Aorta (tissue), 5 donors: ENCODE measurements at places on chromosomes 11 and 22. TPM values are rescaled to one million over a fixed set of nuclear protein-coding genes. Genes with fewer than 3 reads are reported as not detected.

DNA sequence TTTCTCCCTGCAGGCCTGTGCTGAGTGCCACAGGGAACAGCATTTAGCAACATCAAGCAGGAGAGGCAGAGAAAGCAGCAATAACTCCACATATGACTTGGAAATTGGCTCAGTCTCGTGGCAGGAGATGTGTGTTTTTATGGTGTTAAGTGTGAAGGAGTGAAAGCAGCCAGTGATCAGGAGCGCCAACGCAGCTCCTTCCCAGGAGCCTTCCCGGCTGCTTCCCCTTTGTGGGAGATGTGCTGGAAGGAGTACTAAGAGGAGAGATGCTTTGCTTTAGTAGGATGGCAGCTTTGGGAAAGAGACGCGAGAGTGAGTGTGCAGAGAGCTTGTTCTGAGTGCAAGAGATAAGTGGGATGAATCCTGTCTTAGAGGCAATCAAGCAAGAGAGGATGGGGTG lies 54.7 kb upstream of the KIRREL3 start:
- DNase-seq: no peak

DNA sequence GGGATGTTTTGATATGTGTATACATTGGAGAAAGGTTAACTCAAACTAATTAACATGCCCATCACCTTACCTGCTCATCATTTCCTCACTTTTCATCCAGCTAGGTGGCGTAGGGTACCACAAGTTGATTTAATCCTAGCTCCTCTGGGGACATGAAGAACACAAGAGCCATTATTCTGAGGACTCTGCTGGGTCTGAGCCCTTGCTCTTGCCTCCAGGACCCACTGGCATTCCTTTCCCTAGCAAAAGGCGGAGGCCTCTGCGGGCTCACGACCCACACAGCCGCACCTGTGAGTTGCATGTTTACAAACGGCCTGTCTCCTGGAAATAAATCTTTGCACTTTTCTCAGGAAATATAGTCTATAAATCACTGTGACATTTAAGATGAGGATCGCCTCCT lies 871.9 kb downstream of the TBC1D22A start:
- no peak for DNase-seq

- DNase-seq: no peak
These were observed 1.1 kb downstream of the DNAL4 start for GRCh38 chr22:38792833-38793232.

GRCh38 chr11:70694371-70694770 lies 296.0 kb downstream of the CTTN start:
- DNase-seq: no peak

GRCh38 chr22:25084405-25085107 lies 115.1 kb upstream of the CRYBB3 start:
- no peak for DNase-seq

GRCh38 chr11:47918370-47918690 lies 62.0 kb upstream of the PTPRJ start:
- DNase-seq: no peak

- DNase-seq: no peak
These were observed 438.1 kb downstream of the NTM start for GRCh38 chr11:131808470-131808869.

- peak; percentile 73 for DNase-seq
These were observed 2.4 kb downstream of the ATF4 start for GRCh38 chr22:39522567-39523300.

DNA sequence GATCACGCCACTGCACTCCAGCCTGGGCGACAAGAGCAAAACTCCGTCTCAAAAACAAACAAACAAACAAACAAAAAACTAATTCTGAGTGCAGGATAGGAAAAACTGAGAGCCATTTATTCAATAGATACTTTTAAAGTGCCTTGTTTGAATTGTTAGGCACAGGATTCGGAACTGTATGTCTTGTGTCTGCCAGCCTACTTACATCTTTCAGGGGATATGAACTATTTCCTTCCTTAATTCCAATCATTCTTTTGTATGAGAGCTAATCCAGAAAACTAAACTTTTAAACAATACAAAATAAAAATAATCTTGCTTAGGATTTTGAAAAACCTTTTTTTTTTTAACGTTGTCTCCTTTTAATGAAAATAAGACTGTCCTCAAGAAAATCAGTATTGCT lies 12.6 kb downstream of the UVRAG start:
- no peak for DNase-seq

- no peak for DNase-seq
These were observed 182.8 kb downstream of the WNT11 start for GRCh38 chr11:76023236-76024068.

- no peak for DNase-seq
These were observed 504.3 kb downstream of the FAM181B start for GRCh38 chr11:82229341-82229740.

- DNase-seq: no peak
These were observed 33.9 kb upstream of the MN1 start for GRCh38 chr22:27835446-27835845.

- DNase-seq: no peak
These were observed 37.3 kb downstream of the LRFN4 start for GRCh38 chr11:66894141-66894540.

- DNase-seq: peak; percentile 33
These were observed 5.4 kb downstream of the NADSYN1 start for GRCh38 chr11:71458146-71459070.

DNA sequence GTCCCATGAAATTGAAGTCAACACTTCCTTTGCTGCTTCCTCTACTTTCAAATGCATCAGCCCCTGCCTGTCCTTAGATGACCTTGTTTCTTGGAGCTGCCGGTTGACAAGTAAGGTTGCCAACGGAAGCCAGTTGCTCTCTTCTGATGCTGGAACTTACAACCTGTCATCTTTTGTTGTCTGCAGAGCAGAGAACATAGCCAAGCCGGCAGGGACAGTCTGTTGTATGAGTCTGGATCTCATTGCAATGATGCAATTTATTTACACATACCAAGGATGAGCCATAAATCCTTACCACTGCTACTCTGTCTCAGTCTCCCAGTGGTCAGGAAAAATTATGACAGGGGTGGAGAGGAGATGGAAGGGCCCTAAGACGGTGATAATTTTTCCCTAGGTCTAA lies 151.4 kb downstream of the BLID start:
- no peak for DNase-seq

DNA sequence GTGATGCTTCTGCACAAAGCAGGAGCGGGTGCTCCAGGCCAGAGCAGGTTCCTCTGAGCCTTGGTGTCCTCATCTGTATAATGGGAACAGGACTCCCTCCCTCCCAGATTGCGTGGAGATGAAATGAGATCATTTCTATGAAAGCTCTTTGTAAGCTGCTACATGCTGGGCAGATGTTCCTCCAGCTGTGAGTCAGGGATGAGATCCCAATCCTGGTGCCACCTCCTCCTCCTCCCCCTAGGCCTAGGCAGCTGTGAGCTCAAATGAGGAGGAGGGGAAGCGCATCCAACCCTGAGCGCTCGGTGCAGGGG lies 7.0 kb upstream of the CABP2 start:
- no peak for DNase-seq

DNA sequence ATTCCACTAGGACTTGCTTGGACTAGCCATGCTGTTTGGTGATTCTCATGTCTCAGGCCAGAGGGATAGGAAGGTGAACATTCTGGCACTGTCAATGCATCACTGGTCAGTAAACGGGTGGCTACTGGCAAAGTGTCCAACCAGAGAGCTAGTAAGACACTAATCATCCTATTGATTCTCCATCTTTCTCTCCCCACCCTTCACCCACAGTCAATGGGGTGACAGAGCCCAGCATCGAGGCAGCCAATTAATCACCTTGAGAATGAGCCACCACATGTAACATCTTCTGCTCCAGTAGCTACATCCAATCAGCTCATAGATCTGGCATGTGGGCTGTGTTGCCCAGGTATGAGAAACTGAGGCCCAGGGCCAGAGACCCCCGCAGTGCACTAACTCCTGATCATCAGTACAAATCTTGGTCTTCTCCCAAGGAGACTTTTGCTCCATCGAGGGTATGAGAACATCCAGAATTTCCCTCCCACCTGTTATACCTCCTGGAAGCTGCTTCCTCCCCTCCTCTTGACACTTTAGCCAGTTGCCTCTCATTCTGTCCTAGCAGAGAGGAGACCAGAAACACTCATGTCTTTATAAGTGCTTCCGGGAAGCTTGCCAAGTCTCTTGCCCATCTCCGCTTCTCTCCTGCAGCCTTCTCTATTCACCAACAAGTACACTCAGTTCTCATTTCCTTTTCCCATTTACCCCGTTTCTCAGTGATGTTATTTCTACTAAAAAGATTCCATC lies 17.0 kb downstream of the HTR3A start:
- DNase-seq: peak; percentile 15

GRCh38 chr11:74546752-74547151 lies 45.6 kb upstream of the POLD3 start:
- no peak for DNase-seq

DNA sequence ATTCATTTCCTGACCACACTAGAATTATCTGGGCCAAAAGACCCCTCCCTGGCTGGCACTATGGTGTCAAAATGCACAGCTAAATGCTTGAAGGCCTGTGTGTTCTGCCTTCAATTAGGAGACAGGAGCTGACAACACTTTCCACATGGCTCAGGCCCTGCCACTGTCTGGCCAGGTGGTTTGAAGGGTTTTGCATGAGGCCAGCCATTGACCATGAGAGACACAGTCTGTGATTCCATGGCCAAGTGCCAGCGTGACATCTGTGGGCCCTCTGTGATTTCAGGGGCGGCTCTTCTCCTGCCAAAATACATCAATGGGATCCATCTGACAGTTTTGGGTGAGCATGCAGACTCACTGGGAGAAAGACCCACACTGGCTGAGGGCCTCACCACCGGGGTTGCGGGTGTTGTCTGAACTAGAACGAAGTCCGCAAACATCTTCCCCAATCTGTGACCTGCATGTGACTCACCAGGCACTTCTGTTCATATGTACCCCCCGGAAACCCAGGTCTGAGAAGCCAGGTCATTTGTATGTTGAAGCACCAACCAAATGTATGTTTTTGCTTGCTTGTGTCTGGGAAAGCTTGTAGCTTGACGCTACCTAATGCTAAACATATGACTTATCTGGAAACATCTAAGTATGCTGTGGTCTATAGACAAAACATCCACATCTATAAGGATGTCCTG lies 20.7 kb upstream of the NAV2 start:
- DNase-seq: no peak

DNA sequence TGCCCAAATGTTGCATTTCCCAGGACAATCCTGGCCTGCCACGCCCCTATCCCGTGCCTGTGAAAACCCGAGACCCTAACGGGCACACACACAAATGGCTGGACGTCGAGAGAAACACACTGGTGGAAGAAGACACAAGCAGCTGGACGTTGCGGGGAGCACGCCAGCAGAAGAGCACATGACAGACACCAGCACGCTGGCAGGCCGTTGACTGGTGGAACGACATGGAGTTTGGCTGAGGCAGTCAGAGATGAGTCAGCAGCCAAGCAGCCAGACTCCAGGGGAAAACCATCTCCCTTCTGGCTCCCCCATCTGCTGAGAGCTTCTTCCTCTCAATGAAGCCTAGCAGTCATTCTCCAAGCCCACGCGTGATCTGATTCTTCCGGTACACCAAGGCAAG lies 606.7 kb upstream of the LRRC4C start:
- no peak for DNase-seq

DNA sequence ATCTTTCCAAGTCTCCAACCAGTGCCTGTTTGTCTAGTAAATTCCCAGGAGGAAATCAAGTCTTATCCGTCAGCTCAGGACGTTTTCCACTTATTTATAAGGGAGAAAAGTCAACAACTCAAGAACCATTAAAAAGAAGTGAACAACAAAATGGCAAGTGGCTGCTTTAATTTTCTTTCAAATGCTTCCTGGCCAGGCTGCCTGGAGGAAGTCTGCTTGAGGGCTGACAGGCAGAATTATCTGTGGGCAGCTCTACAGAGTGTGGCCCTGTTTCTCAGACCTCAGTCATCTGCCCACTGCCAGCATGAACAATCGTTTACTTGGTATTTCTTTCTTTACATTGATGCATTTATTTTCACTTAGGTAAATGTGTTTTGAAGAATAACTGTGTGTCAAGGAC lies 281.9 kb upstream of the ISX start:
- DNase-seq: no peak

DNA sequence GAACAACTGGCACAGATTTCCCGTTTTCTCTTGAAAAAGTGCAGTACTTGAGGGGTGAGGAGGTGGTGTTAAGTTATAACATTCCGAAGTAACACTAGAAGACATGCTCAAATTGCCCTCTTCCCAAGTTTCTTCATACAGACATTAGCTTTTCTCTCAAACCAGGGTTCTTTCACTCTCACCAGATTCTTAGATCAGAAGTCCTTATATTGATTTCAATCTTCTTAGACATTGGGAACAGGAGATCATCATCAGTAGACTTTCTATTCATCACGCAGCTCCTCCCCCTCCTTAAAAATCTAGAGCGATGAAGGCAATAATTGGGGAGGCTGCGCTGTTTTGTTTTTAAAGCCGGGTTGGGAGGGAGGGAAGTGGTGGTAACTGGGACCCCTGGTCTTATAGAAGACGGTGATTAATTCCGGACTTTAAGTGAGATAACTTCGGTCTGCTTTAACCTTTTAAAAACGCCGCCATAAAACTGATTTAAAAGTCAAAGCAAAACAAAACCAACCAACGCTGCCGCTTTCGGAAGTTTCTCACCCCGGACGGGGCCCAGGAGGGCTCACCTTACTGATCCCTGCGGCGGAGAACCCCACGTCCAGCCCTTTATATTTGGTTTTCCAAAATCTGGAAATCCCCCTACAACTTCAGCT lies 665 bp downstream of the USP28 start:
- no peak for DNase-seq

GRCh38 chr22:25629613-25630012 lies 65.1 kb downstream of the GRK3 start:
- DNase-seq: no peak

DNA sequence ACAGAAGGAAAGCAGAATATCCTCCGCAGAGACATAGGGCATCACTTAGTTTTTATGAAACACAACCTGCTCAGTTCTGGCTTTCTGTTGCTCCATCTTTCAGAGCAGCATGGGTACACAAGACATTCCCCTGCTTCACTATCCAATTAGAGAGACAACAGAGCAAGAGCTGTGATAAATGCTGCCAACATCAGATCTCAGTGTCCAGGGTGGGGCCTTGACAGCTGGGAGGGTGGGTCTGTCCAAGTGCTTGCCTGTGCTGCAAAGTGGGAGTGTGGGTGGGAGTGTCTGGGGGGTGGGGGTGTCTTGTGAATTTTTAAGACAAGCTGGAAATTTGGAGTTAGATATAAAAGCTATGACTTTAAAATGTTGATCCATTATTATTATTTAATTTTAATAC lies 369.6 kb downstream of the TENM4 start:
- DNase-seq: no peak

Gene PTPN5
- total RNA-seq: 2.1 TPM

Gene GGTLC3
- total RNA-seq: not detected

Gene LIPT2
- 1.0 TPM for total RNA-seq

Gene SEPTIN3
- 0.63 TPM for total RNA-seq

Gene PPP6R3
- 96.1 TPM for total RNA-seq

Gene NCAM1
- total RNA-seq: 10.2 TPM

Gene APOL5
- not detected for total RNA-seq

Gene P2RY6
- 6.1 TPM for total RNA-seq

Gene CYB5R2
- 8.3 TPM for total RNA-seq

Gene PIH1D2
- 1.4 TPM for total RNA-seq

Gene DGAT2
- 4.4 TPM for total RNA-seq

Gene KCNQ1
- 6.2 TPM for total RNA-seq

Gene PATE1
- total RNA-seq: not detected

Gene PANX2
- 1.2 TPM for total RNA-seq
